Right ventricle myocardium inferior (tissue), 1 donor: ENCODE measurements at places on chromosomes 2 and 18. TPM values are rescaled to one million over a fixed set of nuclear protein-coding genes. Genes with fewer than 3 reads are reported as not detected.

Gene MTA3
- total RNA-seq, result 19.7 TPM

Gene SLC5A7
- 0.11 TPM for total RNA-seq

Gene VSNL1
- total RNA-seq, result 10.4 TPM

Gene LRRTM1
- 0.68 TPM for total RNA-seq

Gene COX5B
- 1,345 TPM for total RNA-seq

Gene MEP1B
- total RNA-seq, result not detected

Gene ALLC
- not detected for total RNA-seq

Gene PARD6G
- 2.1 TPM for total RNA-seq

Gene ADAM23
- 69.1 TPM for total RNA-seq

Gene TWIST2
- total RNA-seq, result 2.6 TPM

Gene MRPL33
- 360 TPM for total RNA-seq

Gene ERFE
- total RNA-seq, result 0.51 TPM

Gene ACVR1C
- 0.81 TPM for total RNA-seq

Gene EFEMP1
- 75.9 TPM for total RNA-seq

Gene CNDP1
- total RNA-seq, result not detected

Gene GPR45
- not detected for total RNA-seq

Gene RBBP8
- 5.1 TPM for total RNA-seq

Gene LGALSL
- 6.6 TPM for total RNA-seq

Gene MC2R
- total RNA-seq, result not detected

Gene AQP12B
- total RNA-seq, result not detected

Gene VWA3B
- 0.38 TPM for total RNA-seq

Gene GRB14
- total RNA-seq, result 22.1 TPM
